ENCODE measurements at places on chromosomes 16 and 17.
A peak's percentile ranks its signal among the peaks of the same experiment; 100 is the strongest.

GRCh38 chr16:2712546-2712945, 7.5 kb downstream of the PRSS27 start:
- DNase-seq, result no peak

GRCh38 chr17:69269131-69269998, 40.7 kb upstream of the ABCA10 start:
- no peak for DNase-seq

- no peak for DNase-seq
These were observed 304.7 kb downstream of the CA10 start for GRCh38 chr17:51853857-51854256.

- DNase-seq, result no peak
These were observed 16.5 kb upstream of the NUDT16L1 start for GRCh38 chr16:4676831-4677230.

GRCh38 chr16:4683255-4684057, 9.9 kb upstream of the NUDT16L1 start:
- no peak for DNase-seq

GRCh38 chr16:87681981-87682570, 79.8 kb downstream of the JPH3 start:
- peak; percentile 78 for DNase-seq

- DNase-seq, result no peak
These were observed 247.3 kb downstream of the GRIN2A start for GRCh38 chr16:9934723-9935508.

DNA sequence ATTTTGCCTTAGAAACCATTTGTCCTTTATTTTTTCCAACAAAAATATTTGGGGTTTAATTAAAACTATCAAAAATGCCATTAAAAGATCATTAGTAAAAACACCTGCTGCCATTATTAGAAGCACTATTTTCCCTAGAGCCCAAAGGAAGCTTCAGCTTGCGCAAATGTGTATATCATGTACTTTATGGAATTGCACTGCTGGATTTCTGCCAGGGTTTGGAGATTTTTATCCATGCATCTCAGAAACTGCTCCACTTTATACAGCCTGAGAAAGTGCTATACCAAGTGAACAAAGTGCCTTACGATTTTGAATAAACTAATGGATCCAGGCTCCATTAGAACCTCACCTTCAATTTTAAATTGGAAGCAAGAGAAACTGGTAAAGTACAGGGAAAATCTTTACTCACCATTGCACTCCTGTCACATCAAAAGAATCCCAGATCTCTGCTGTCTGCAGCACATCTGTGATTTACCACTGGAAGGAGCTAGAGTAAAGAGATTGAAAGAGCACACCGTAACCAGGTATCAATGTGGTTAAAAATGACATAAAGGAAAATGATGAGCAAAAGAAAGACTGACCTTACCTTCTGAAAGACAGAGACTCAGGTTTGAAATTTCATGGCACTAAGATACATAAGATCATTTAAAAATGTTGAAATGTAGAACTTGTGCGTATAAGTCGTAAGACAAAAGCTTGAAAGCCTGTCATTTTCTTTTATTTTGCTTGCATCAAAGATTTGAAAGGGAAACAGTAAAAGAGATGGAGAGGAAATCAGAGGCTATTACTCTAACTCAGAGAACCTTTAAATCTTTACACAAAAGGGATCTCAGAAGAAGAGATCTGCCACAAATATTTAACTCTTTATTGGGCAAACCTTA, 678.1 kb upstream of the GOT2 start:
- DNase-seq, result peak; percentile 63

GRCh38 chr17:57106107-57106835, 21.2 kb downstream of the AKAP1 start:
- DNase-seq, result no peak

- DNase-seq, result peak; percentile 56
These were observed 275.0 kb upstream of the CDH5 start for GRCh38 chr16:66091471-66091891.

- DNase-seq, result peak; percentile 47
These were observed 14.9 kb downstream of the C17orf50 start for GRCh38 chr17:35775583-35775982.

DNA sequence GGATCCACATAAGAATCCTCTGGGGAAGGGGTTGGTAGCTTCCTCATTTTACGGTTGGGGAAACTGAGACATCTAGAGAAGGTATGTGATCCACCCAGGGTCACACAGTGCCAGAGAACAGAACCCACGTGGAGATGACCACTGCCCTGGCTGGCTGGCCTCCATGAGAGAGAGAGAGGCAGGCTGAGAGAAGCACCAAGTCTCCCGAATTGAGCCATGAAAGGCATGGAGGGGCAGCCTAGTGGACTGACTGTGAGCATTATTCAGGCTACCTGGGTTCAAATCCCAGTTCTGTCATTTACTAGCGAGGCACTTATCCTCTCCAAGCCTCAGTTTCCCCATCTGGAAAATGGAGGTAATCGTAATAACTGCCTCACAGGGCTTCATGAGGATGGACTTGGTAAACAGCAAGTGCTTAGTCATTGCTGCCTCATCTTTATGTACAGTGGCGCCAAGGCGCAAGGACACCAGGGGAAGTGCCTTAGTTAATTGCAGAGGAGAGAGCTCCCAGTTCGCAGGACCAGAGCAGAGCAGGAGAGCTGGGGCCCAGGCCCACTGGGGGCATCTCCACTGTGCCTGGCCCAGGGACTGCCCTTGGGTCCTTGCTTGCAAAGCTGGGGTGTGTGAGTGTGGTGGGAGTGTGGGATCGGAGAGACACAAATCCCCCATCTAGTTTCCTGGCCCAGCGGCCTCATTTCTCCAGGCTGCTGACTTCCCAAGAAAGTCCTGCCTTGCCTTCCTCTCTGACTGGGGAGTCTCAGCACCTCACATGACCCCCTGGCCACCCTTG, 61.2 kb downstream of the SNX20 start:
- DNase-seq, result no peak
